ENCODE measurements at places on chromosomes 1 and 21. TPM values are rescaled to one million over a fixed set of nuclear protein-coding genes. Genes with fewer than 3 reads are reported as not detected.
A peak's percentile ranks its signal among the peaks of the same experiment; 100 is the strongest.

DNA sequence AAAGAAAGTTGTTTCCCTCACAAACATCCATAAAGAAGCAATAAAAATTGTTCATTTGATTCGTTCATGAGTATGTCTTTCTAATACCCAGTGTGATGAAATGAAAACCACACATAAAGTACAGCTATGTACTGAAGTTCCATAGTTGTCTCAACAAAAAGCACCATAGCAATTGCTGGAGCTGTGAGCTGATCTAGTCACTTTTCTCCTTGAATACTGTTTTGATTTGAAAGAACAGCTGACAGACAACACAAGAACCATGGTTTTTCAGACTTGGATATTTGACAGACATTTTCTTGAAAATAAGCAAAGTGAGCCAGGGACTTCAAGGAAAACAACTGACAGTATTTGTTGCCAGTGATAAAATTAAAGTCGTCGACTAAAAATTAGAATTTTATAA is 237.1 kb upstream of the PLD5 start:
- no peaks in the 10 kb centered on the region for H3K4me1 ChIP-seq
- H3K27ac ChIP-seq: no peak overlapping the region
- no peak overlapping the region for H3K4me3 ChIP-seq

- H3K4me1 ChIP-seq: peaks cover 9% of the 10 kb centered on the region
- no peak overlapping the region for H3K27ac ChIP-seq
- H3K36me3 ChIP-seq: no peaks in the 10 kb centered on the region
- H3K27me3 ChIP-seq: no peaks in the 10 kb centered on the region
- no peak for DNase-seq
- no peak overlapping the region for H3K4me3 ChIP-seq
Measured at GRCh38 chr1:215635827-215636226, 68.7 kb downstream of the KCTD3 start.

DNA sequence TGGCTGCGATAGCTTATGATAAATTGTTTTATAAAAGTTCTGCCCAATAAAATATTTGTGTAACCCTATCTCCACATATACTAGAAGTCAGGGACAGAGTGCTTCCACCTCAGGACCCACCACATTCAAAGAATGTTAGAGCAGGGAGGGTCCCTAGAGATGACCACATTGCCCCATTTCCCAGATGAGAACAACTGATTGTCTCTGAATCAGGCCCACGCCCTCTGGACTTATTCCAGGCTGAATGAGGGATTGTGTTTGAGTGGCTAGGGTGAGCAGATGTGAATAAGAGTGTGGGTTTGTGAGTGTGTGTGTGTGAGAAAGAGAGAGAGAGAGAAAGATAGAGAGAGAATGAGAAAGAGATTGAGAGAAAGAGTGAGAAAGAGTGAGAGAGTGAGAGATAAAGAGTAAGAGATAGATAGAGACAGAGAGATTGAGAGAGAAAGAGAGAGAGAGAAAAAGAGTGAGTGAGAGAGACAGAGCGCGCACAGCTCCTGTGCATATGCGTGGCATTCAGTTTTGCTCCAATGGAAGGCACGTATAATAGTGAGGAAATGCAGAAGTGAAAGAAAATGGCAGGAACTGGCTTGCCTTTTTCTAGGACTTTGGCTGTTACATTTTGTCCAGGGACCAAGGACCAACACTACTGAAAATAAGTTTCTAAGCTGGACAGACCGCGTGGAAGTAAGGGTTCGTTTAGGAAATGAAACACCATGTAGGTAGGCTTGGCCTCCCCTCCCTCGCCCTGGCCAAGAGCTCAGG is 94.1 kb downstream of the ABCA4 start:
- no peak overlapping the region for H3K4me3 ChIP-seq
- H3K4me1 ChIP-seq: no peaks in the 10 kb centered on the region
- no peaks in the 10 kb centered on the region for H3K36me3 ChIP-seq

The RGSL1 gene
- not detected for total RNA-seq

The GCSAML gene
- total RNA-seq: 1.4 TPM

DNA sequence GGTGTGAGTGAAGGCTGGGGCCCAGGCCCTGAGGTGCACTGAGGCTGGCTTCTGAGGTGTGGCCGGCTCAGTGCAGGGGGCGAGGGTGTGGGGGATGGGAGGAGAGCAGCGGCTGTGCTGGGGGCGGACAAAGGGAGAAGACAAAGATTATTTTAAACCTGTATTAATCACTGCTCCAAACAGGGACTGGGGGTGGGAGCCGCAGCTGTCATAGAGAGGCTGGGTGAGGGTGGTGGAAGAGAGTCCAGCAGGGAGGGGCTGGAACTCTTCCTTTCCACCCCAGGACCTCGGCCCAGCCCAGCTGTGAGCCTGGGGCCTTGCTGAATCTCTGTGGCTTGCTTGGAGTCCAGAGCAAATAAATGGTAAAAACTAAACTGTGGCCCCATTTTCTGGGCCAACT is 106.9 kb downstream of the KCND3 start:
- H3K27me3 ChIP-seq: peaks cover 5% of the 10 kb centered on the region
- no peaks in the 10 kb centered on the region for H3K36me3 ChIP-seq
- no peak overlapping the region for H3K4me3 ChIP-seq
- no peak overlapping the region for H3K27ac ChIP-seq
- DNase-seq: no peak

DNA sequence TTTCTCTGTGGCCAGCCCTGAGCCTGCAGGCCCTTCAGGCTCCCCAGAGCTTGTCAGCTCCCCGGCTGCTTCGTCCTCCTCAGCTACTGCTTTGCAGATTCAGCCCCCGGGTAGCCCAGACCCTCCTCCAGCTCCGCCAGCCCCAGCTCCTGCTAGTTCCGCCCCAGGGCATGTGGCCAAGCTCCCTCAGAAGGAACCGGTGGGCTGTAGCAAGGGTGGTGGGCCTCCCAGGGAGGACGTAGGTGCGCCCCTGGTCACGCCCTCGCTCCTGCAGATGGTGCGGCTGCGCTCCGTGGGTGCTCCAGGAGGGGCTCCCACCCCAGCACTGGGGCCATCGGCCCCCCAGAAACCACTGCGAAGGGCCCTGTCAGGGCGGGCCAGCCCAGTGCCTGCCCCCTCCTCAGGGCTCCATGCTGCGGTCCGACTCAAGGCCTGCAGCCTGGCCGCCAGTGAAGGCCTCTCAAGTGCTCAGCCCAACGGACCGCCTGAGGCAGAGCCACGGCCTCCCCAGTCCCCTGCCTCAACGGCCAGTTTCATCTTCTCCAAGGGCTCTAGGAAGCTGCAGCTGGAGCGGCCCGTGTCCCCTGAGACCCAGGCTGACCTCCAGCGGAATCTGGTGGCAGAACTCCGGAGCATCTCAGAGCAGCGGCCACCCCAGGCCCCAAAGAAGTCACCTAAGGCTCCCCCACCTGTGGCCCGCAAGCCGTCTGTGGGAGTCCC is 45.4 kb downstream of the YARS1 start:
- no peak overlapping the region for H3K4me3 ChIP-seq
- peaks cover 15% of the 10 kb centered on the region for H3K36me3 ChIP-seq
- H3K4me1 ChIP-seq: peaks cover 20% of the 10 kb centered on the region
- H3K27ac ChIP-seq: no peak overlapping the region

- no peaks in the 10 kb centered on the region for H3K27me3 ChIP-seq
- DNase-seq: no peak
- H3K36me3 ChIP-seq: no peaks in the 10 kb centered on the region
Measured at GRCh38 chr21:41294548-41295231, 21.9 kb upstream of the FAM3B start.

DNA sequence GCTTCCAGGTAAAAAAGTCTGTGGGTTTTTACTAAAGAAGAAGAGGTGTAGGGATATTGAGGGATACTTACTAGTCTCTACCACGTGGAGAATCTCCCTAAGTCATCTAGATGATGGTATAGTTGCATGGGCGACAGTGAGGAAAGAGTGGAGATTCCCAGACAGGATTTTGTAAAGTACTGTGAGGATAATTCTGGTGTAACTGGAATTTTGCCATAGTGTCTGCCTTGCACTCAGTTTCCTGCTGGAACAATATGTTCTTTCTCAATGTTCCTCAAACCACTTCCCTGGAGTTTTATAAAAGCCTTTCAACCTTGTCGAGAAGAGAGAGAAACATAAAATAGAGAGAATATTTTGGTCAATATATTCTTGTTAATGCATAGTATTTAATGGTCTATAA is 95.1 kb upstream of the WLS start:
- no peaks in the 10 kb centered on the region for H3K27me3 ChIP-seq
- peaks cover 3% of the 10 kb centered on the region for H3K4me1 ChIP-seq
- H3K4me3 ChIP-seq: no peak overlapping the region
- H3K36me3 ChIP-seq: no peaks in the 10 kb centered on the region
- H3K27ac ChIP-seq: no peak overlapping the region
- DNase-seq: no peak

- peaks cover 10% of the 10 kb centered on the region for H3K36me3 ChIP-seq
- no peak within 1 kb of the TSS for H3K27ac ChIP-seq
- H3K27me3 ChIP-seq: peaks cover 58% of the 10 kb centered on the region
- no peak within 1 kb of the TSS for H3K4me3 ChIP-seq
- DNase-seq: peak; percentile 86
Measured at GRCh38 chr1:156920233-156921052, at the start of gene LRRC71. Gene LRRC71, plus strand, starts transcription at chr1:156920632. Its CDS starts 172 bp downstream, at chr1:156920804.

The DCDC2B gene
- total RNA-seq: 7.2 TPM

The ATAD3C gene
- total RNA-seq: 14.0 TPM

The SPATC1L gene
- 10.6 TPM for total RNA-seq

The PDZK1IP1 gene
- 72.6 TPM for total RNA-seq

The LCE1E gene
- not detected for total RNA-seq

DNA sequence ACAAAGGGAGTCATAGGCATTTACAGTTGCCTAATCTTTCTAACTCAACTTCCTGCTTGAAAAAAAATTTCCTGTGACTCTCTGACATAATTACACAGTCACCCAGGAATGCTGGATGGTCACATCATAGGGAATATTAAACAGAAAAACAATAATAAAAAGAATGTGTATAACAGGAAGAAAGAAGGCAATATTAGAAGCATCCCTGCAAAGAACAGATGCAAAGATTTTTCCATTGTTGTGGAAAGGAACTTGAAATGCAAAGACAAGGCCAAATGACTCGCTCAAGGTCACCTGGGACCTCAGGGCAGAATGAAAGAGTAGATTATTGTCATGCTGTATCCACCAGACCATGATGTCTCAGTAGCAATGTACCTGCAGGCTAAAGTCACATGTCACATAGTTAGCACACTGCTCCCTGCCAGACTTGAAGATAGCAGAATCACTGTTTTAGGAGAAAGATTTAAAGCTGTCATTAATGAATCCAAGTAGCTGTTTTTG is 184.3 kb downstream of the CYYR1 start:
- H3K4me1 ChIP-seq: no peaks in the 10 kb centered on the region
- no peaks in the 10 kb centered on the region for H3K36me3 ChIP-seq
- no peak overlapping the region for H3K27ac ChIP-seq
- H3K27me3 ChIP-seq: no peaks in the 10 kb centered on the region
- DNase-seq: no peak

The TSPEAR gene
- 0.43 TPM for total RNA-seq

DNA sequence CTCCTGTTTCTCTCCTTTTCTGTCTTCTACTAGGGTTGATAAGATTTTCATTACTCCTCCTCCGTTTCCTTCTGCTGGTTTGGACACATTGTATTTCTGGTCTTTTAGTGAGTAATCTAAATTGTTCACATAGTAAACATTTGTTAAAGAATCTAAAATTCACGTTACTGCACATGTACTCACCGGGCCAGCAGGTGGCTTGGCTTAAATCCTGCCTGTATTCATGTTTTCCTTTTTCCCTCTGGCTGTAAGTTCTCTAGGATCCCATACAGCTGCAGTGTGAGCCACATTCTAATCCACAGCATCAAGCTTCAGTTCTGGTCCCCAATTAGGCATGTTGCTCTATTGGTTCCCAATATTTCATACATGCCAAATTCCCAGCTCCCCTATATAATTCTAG is 958.3 kb downstream of the ADGRL2 start:
- no peaks in the 10 kb centered on the region for H3K4me1 ChIP-seq
- no peak for DNase-seq
- H3K36me3 ChIP-seq: no peaks in the 10 kb centered on the region
- no peak overlapping the region for H3K4me3 ChIP-seq
- no peaks in the 10 kb centered on the region for H3K27me3 ChIP-seq
- H3K27ac ChIP-seq: no peak overlapping the region

- H3K4me3 ChIP-seq: no peak overlapping the region
- no peak overlapping the region for H3K27ac ChIP-seq
- no peak for DNase-seq
- no peaks in the 10 kb centered on the region for H3K27me3 ChIP-seq
- no peaks in the 10 kb centered on the region for H3K36me3 ChIP-seq
- no peaks in the 10 kb centered on the region for H3K4me1 ChIP-seq
Measured at GRCh38 chr1:180594723-180595122, 36.0 kb downstream of the OVAAL start.

The OR2L8 gene
- not detected for total RNA-seq

DNA sequence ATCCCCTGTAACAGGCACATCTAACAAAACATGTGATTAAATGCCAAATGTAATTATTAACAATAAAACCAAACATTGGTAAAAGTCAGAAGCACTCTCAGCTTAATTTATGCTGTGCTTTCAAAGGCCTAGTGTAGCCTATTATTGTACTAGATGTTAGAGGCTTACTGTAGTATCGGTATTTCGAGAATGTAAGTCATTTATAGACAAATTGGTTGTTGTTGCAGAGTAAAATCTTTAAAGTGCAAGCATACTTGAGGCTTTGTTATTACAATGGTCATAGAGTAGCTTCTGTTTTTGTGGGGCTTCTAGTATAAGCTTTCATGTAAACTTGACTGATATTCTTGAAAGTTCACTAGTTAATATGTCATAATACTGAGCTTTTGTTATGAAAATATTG is 965.8 kb downstream of the PLA2G4A start:
- H3K27me3 ChIP-seq: no peaks in the 10 kb centered on the region
- H3K27ac ChIP-seq: no peak overlapping the region
- no peak for DNase-seq
- no peaks in the 10 kb centered on the region for H3K36me3 ChIP-seq
- no peak overlapping the region for H3K4me3 ChIP-seq

DNA sequence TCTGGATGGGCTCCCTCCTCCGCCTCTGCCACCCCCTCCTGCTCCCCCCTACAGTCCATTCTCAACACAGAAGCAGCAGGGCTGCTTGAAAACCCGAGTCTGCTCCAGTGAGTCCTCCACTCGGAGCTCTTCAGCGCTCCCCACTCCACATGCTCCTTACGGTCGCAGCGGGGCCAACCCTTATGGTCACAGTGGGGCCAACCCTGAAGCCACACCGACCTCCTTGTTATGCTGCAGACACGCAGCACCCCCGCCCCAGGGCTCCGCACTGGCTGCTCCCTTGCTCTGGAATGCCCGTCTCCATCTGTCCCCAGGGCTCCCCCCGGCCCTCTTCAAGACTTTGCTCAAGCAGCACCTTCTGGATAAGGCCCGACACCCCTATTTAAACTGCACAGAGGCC is 22.6 kb downstream of the GPR157 start:
- H3K27ac ChIP-seq: no peak overlapping the region
- peaks cover 14% of the 10 kb centered on the region for H3K4me1 ChIP-seq
- H3K27me3 ChIP-seq: no peaks in the 10 kb centered on the region
- peaks cover 46% of the 10 kb centered on the region for H3K36me3 ChIP-seq
- no peak overlapping the region for H3K4me3 ChIP-seq

GRCh38 chr1:186763107-186763506 is 65.6 kb upstream of the PLA2G4A start:
- no peak overlapping the region for H3K4me3 ChIP-seq
- H3K27me3 ChIP-seq: no peaks in the 10 kb centered on the region
- no peaks in the 10 kb centered on the region for H3K36me3 ChIP-seq

DNA sequence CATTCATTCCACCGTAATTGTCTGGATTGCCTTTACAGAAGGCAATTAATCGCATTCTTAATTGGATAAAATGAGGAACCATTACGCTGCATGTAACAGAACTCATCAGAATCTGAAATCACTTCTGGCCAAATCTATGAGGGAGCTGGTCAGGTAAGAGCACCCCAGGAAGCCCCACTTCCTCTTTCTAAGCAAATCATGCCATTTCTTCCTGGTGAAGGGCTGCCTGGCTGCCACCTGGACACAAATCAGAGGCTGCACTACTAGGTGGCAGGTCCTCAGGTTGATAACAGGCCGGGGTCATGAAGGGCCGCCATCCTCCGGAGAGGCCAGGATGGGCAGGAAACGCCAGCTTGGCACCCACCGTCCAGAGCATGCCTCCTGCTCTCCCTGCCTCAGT is 73.7 kb downstream of the CAPZB start:
- H3K36me3 ChIP-seq: no peaks in the 10 kb centered on the region
- no peak for DNase-seq
- no peaks in the 10 kb centered on the region for H3K27me3 ChIP-seq
- H3K4me3 ChIP-seq: no peak overlapping the region
